ENCODE measurements at places on chromosomes 16 and 17.

- DNase-seq, result no peak
Observed at GRCh38 chr17:48488548-48489106, 42.2 kb downstream of the HOXB1 start.

GRCh38 chr17:66283971-66284370 lies 18.4 kb upstream of the PRKCA start:
- DNase-seq, result no peak

GRCh38 chr16:78494105-78494504 lies 394.7 kb downstream of the WWOX start:
- no peak for DNase-seq

DNA sequence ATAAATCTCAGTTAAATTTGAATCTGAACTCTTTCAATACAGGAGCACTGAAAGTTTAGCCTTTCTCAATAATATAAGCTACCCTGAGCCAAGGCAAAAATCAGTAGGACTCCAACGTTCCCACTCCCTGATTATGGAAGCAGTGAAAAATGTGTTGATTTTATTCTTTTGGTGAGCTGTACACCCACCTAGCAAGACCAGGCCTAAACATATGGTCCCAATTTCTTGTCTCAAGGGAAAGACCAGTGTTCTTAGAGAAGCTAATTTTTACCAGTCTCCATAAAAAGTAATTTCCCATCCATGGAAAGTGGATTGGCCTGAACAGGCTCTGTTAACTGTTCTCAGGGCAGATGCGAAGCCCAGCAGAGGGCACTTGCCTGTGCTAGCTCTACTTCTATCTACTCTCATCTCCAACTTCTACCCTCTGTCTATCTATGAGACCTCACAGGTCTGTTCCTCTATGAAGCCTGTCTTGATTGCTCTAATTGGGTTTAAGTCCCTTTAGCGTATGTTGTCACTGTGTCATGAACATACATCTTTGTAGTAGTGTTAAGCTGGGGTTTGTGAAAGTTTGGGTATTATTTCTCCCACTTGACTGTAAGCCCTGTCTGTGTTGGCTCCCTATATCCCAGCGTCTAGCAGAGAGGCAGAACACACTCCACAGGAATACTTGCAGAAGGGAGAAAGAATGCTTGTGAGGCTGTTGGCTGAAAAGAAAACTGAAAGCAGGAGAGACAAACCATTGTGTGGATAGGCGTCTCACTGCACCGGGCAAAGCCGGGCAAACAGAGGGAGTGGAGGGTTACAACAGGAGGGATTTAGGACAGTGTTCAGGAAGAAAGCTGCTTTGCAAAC lies 167.1 kb upstream of the MAF start:
- peak; percentile 40 for DNase-seq

DNA sequence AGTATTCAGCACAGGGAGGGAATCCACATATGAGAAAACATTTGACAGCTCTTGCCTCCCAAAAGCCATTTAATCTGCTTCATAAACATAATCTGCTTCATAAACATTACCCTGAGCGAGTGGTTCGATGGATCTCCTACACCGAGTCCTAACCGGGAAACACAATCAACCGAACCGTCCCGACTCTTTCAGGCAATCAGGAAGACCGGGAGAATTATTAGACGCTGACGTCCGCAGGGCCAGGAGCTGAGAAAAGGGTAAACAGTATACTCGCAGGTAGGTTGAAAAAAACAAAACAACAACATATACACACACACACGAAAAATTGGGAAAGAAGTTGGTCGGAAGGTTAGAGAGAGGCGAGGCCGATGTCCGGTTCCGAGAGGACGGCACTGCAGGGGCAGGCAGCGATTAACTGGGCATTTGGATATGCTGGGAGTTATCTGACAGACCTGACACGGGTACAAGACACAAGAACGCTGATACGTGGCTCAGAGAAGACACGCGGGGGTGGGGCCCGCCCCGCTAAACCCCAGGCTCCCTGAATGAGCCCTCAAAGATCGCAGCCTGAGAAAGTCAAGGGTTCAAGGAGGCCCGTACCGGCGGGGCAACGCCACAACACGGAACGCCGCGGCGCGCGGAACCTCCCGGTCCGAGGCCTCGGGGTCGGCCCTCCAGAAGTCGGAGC lies 585 bp downstream of the AP1G1 start:
- peak; percentile 32 for DNase-seq
